SK-N-SH (cell line): ENCODE measurements at places on chromosomes 2 and 18. TPM values are rescaled to one million over a fixed set of nuclear protein-coding genes. Genes with fewer than 3 reads are reported as not detected.

GCKR gene
- 0.18 and 0.67 TPM in 2 replicates for polyA plus RNA-seq

VWC2L gene
- not detected in 2 replicates for polyA plus RNA-seq

CSRNP3 gene
- 1.0 and 2.4 TPM in 2 replicates for polyA plus RNA-seq

ADRA2B gene
- polyA plus RNA-seq = not detected in 2 replicates

IMP4 gene
- 247 and 252 TPM in 2 replicates for polyA plus RNA-seq

ME2 gene
- polyA plus RNA-seq = 35.1 and 41.8 TPM in 2 replicates

SMYD1 gene
- polyA plus RNA-seq = 0.06 TPM in 1 of 2 replicates, not detected in the other

PTPRN gene
- polyA plus RNA-seq = 7.4 and 9.5 TPM in 2 replicates

CTAGE1 gene
- 0.03 and 0.07 TPM in 2 replicates for polyA plus RNA-seq

CKAP2L gene
- 2.9 TPM in 2 replicates for polyA plus RNA-seq

ADCYAP1 gene
- polyA plus RNA-seq = not detected in 2 replicates

DUSP2 gene
- 0.79 and 1.2 TPM in 2 replicates for polyA plus RNA-seq

ST6GAL2 gene
- 0.58 and 0.77 TPM in 2 replicates for polyA plus RNA-seq
